ENCODE measurements at places on chromosomes 12 and 14. TPM values are rescaled to one million over a fixed set of nuclear protein-coding genes. Genes with fewer than 3 reads are reported as not detected.

The DGKA gene
- 10.9 TPM for total RNA-seq

The TMEM233 gene
- total RNA-seq: not detected

The SIX6 gene
- not detected for total RNA-seq

GRCh38 chr12:41970744-41971143, 173.9 kb downstream of the GXYLT1 start:
- no peak for DNase-seq

- no peak for DNase-seq
These were observed 141.0 kb downstream of the SRGAP1 start for GRCh38 chr12:63985456-63985855.

DNA sequence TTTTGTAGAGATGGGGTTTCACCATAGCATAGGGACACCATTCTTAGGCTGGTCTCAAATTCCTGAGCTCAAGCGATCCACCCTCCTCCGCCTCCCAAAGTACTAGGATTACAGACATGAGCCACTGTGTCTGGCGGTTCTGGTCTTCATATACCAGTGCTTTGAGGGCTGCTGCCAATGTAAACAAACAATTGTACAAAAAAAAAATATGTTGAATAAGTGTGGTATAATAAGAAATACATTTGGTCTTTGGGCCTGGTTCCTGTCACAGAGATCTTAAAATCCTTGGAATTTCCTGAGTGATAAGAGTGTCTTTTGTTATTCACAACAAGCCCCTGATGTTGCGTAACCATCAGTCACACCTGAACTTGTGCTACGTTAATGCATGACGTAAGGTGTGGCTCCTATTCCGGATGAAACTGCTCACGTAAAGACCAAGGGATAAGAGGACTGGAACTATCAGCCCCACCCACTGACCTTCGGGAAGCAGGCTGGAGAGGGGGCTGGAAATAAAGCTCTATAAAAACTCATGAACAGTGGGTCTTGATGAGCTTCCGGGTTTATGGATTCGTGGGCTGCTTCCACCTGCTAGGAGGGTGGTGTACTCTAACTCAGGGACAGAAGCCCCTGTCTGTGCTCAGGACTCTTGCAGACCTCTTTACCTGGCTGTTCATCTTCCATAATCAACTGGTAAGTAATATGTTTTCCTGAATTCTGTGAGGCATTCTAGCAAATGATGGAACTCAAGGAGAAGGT, 16.5 kb upstream of the RIMKLB start:
- no peak for DNase-seq

The KRT78 gene
- 1.9 TPM for total RNA-seq

GRCh38 chr14:87050421-87050820, 942.6 kb downstream of the GALC start:
- no peak for DNase-seq

Measured in occipital lobe (tissue), 3 donors.